ENCODE measurements at places on chromosomes 1 and 21. TPM values are rescaled to one million over a fixed set of nuclear protein-coding genes. Genes with fewer than 3 reads are reported as not detected.
A peak's percentile ranks its signal among the peaks of the same experiment; 100 is the strongest.

DNA sequence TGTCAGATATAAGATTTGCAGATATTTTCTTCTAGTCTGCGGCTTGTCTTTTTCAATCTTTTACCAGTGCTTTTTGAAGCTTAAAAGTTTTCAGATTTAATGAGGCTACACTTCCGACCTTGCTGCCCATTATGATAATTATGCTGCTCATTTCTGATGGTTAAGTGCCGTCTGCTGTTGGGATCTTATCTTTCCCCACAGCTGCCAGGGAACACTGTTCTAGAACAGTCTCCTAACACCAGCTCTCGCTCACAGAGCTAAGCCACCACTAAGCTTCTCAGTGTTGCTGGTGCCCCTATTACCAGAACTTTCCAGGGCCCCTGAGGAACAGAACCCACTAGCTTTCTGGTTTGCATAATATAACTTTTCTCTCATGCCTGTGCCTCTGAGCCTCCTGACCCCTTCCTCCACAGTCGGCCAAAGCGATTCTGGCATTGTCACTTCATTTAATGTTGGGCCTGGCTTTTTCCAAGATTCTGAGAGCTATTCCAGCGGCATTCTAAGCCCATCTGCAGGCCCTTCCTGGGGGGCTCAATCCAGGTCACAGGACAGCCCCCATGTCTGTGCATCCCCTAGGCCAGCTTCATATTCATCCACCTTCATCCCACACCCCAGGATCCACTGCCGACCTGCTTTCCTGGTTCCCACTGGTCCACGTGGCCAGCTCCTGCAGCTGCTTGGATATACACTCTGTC is 237.0 kb downstream of the PTPRU start:
- no peaks in the 10 kb centered on the region for H3K4me1 ChIP-seq
- DNase-seq = no peak
- H3K27me3 ChIP-seq = peaks cover 100% of the 10 kb centered on the region

DNA sequence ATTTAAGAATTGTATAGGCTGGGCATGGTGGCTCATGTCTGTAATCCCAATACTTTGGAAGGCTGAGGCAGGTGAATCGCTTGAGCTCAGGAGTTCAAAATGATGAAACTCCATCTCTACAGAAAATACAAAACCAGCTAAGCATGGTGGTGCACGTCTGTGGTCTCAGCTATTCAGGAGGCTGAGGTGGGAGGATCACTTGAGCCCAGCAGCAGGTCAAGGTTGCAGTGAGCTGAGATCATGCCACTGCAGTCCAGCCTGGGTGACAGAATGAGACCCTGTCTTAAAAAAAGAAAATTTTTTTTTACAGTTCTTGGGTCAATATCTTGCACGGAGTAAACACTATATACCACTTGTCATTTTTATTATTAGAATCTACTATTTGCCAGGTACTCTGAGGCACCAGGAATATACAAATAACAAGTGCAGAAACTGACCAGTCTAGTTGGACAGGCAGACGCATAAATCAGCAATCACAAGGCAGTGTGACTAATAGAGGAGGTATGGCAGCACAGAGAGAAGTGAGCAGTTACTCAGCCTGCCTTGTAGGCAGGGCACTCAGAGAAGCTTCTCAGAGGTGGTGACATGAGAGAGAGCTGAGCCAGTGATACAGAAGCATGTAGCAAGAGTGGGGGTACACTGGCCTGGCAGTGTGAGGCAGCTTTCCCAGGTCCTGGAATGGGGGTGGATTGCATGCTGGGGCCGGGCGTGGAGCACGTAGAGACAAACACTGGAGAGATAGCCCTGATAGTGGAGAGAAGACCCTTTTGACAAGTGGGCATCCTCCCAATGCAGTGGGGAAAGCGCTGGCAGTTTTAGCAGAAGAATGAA is 8.0 kb downstream of the PHLDA3 start:
- no peaks in the 10 kb centered on the region for H3K27me3 ChIP-seq
- H3K36me3 ChIP-seq = peaks cover 21% of the 10 kb centered on the region
- no peak for DNase-seq

CYP4A11 gene
- not detected for total RNA-seq

MANEAL gene
- total RNA-seq = 1.9 TPM

GRCh38 chr1:216325946-216326345 is 97.3 kb downstream of the USH2A start:
- H3K27ac ChIP-seq = no peak overlapping the region
- no peaks in the 10 kb centered on the region for H3K36me3 ChIP-seq
- H3K4me1 ChIP-seq = no peaks in the 10 kb centered on the region
- DNase-seq = no peak

DNA sequence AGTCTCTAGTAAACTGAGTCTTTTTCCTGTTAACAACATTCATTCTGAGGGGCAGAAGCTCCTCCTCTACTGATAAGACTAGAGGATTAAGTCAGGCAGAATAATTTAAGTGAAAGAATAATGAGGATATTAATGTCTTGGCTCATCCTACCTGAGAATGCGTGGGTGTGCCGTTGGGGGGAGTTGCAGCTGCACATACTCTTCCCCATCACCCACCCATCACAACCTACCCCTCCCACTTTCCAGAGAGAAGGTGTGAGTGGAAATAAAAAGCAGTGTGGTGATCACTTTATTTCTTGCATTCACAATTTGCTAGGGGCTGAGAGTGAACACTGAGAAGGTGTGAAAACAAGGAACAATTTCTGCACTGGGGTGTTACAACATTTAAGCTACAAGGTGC is 146.8 kb upstream of the MAGI3 start:
- no peaks in the 10 kb centered on the region for H3K4me1 ChIP-seq
- H3K27ac ChIP-seq = no peak overlapping the region
- H3K36me3 ChIP-seq = no peaks in the 10 kb centered on the region
- peaks cover 8% of the 10 kb centered on the region for H3K27me3 ChIP-seq

ST6GALNAC3 gene
- 4.5 TPM for total RNA-seq

- H3K4me1 ChIP-seq = peaks cover 6% of the 10 kb centered on the region
- peak; percentile 46 for DNase-seq
- H3K27me3 ChIP-seq = peaks cover 67% of the 10 kb centered on the region
- no peaks in the 10 kb centered on the region for H3K36me3 ChIP-seq
Measured at GRCh38 chr21:36104317-36105300, 30.3 kb upstream of the CBR3 start.

DNA sequence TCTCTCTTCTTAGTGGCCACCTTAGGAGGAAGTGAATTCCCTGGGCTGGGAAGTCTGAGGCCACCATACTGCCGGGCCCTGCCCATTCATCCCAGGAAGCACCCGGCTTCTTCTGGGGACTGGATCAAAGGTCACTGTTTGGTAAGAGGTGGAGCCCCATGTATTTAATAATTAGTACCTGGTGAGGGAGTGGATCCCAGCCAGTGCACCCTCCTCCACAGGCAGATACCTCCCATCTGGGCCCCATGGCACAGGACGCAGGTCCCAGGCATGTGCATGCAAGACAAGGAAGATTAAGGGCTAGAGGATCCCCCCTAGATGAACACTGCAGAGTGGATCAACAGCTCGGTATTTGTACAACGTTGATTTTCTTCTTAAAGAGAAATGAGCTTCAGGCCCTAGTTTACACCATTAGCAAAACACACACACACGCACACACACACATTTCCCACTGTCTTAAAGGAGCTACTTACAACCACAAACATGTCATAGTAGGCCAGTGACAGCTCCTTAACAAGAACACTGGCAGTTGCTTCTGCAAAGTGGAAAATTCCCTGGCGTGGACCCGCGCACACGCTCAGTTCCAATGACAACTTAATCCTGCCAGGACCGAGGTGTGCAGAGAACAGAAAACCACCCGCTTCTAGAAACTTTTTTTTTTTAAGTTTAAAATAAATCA is 90.7 kb downstream of the MRPL37 start:
- H3K4me1 ChIP-seq = peaks cover 94% of the 10 kb centered on the region
- H3K4me3 ChIP-seq = no peak overlapping the region
- no peaks in the 10 kb centered on the region for H3K27me3 ChIP-seq

- peak overlapping the region; percentile 24 for H3K4me3 ChIP-seq
- H3K36me3 ChIP-seq = no peaks in the 10 kb centered on the region
- H3K27ac ChIP-seq = peak overlapping the region; percentile 57
Measured at GRCh38 chr1:67619080-67619479, 65.9 kb upstream of the GADD45A start.

CASQ1 gene
- total RNA-seq = 39.2 TPM

CLDN17 gene
- total RNA-seq = not detected

AMY1C gene
- total RNA-seq = not detected

DNA sequence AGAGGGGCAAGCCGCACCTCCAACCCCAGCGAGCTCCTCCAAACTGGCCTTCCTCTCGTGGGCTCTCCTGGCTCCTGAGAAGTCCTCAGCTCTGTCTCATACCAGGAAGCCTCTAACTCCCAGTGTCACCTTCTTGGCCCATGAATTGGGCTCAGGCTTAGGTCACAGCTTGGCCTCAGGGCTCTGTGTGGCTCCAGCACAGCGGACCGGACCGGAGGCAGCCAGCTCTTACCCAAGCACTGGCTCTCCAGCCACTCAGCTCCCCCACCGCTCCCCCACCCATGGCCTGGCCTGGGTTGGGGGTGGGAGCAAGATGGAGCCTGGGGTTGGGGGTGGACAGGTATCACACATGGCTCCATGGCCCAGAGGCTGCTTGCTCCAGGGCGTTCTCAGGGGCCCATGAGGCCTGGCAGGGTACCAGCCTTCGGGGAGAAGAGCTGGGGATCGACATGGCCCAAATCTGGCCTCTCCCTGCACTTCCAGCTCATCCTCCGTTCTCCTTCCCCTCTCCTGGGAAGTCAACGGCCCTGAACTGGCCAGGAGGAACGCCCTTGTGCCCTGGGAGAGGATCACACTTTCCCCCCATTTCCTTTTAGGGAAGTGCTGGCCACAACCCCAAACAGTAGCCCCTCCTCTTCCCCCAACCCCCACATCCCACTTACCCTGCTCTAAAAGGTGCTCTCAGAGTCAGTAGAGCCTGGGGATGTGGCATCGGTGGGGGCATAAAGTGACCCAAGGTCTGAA is 97.5 kb downstream of the CASZ1 start:
- no peak overlapping the region for H3K4me3 ChIP-seq
- peaks cover 3% of the 10 kb centered on the region for H3K36me3 ChIP-seq
- H3K27ac ChIP-seq = no peak overlapping the region
- H3K27me3 ChIP-seq = no peaks in the 10 kb centered on the region
- peaks cover 58% of the 10 kb centered on the region for H3K4me1 ChIP-seq

GRCh38 chr1:8661185-8662110 is 156.0 kb downstream of the RERE start:
- H3K36me3 ChIP-seq = no peaks in the 10 kb centered on the region
- no peak overlapping the region for H3K4me3 ChIP-seq
- DNase-seq = no peak
- peaks cover 79% of the 10 kb centered on the region for H3K4me1 ChIP-seq

DNA sequence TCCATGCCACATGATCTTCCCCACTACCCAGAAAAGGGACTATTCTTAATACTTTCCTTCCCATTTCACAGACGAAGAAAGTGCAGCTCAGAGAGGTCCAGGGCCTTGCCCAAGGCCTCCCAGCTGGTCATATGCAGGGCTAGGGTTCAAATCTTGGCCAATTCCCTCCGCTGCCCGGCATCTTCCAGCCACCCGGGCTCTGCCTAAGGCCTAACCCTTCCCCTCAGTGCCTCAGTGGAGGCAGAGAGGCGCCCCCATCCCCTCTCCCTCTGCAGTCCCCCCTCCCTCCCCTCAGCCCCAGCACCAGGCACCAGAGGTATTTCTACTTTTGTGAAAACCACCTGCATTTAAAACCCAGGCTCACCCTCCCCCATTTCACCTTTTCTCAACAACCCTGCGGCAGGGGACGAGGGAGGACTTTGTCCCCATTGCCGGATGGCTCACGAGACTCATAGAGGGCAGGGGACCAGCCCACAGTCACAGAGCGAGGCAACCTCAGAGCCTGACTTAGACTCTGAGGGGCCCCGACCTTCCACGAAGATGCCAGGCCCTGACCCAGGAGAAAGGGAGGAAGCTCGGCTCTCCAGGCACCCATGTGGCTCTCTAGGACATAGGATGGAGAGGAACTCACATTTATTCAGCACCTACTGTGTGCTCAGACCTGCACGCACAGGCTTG is 12.3 kb downstream of the LAPTM5 start:
- no peak overlapping the region for H3K27ac ChIP-seq
- no peaks in the 10 kb centered on the region for H3K36me3 ChIP-seq
- no peak for DNase-seq

GRCh38 chr1:52032124-52032784 is 1.4 kb downstream of the KTI12 start:
- H3K27me3 ChIP-seq = no peaks in the 10 kb centered on the region
- DNase-seq = no peak
- H3K36me3 ChIP-seq = peaks cover 10% of the 10 kb centered on the region
- peaks cover 29% of the 10 kb centered on the region for H3K4me1 ChIP-seq

- no peaks in the 10 kb centered on the region for H3K36me3 ChIP-seq
- no peaks in the 10 kb centered on the region for H3K27me3 ChIP-seq
- no peak overlapping the region for H3K27ac ChIP-seq
- H3K4me1 ChIP-seq = peaks cover 16% of the 10 kb centered on the region
Measured at GRCh38 chr1:221268295-221268694, 389.1 kb downstream of the HLX start.

LRRN2 gene
- total RNA-seq = 1.4 TPM

PDC gene
- total RNA-seq = not detected

DNA sequence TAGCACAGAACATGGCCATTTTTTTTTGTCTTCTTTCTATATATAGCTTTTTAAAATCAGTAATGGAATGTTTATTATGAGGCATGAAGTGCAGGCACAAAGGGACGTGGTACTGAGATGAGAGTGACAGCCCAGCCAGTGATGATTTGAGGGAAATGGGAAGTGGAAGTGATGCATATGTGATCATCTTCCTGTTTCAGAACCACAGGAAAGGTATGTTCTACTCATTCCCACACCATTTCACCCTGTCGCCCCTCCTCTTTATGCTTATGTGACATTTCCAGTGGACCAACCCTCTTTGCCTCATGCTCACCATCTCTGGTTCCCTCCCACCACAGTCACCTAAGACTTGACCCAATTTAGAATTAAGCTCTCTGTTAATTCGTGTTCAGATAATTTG is 24.3 kb downstream of the PTGS2 start:
- no peaks in the 10 kb centered on the region for H3K27me3 ChIP-seq
- H3K27ac ChIP-seq = no peak overlapping the region
- no peaks in the 10 kb centered on the region for H3K4me1 ChIP-seq
- no peak overlapping the region for H3K4me3 ChIP-seq
- no peaks in the 10 kb centered on the region for H3K36me3 ChIP-seq
- no peak for DNase-seq

DNA sequence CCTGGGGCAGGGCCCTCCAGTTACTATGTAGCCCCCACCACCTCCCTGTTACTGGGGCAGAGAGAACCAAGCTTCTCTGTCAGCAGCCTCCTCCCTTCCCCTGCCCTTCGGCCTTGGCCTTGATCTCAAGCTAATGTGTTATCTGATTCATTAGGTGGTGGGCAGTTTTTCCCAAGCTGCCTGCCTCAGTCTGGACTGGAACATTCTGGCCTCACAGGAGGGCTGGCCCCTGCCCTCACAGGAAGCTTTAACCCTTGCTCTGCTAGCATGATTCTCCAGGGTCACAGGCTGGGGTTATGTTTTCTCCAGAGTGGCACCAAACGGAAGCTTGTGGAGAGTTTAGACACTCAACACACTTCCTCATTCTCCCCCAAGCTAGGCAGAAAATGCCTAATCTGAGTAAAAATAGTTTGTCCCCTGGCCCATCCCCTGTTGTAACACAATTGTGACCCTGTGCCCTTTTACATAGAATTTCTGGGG is 37.2 kb upstream of the SLC6A9 start:
- DNase-seq = no peak
- no peak overlapping the region for H3K4me3 ChIP-seq
- H3K27ac ChIP-seq = no peak overlapping the region
- H3K27me3 ChIP-seq = peaks cover 4% of the 10 kb centered on the region
- no peaks in the 10 kb centered on the region for H3K36me3 ChIP-seq

GRCh38 chr1:225486856-225487255 is 59.0 kb upstream of the LBR start:
- DNase-seq = no peak
- no peaks in the 10 kb centered on the region for H3K4me1 ChIP-seq
- no peak overlapping the region for H3K4me3 ChIP-seq
- no peak overlapping the region for H3K27ac ChIP-seq
- H3K36me3 ChIP-seq = no peaks in the 10 kb centered on the region

Data from left ventricle myocardium inferior (tissue), 1 donor.